Activated CD4-positive, alpha-beta T cell treated with anti-CD3 and anti-CD28 coated beads, Interleukin-2, amount 10 ng/mL, durations not matched to agents 7 days and 5 days (primary cell): ENCODE measurements at places on chromosomes 1 and 21. TPM values are rescaled to one million over a fixed set of nuclear protein-coding genes. Genes with fewer than 3 reads are reported as not detected.

PTAFR gene
- total RNA-seq: 0.20 TPM

DNA sequence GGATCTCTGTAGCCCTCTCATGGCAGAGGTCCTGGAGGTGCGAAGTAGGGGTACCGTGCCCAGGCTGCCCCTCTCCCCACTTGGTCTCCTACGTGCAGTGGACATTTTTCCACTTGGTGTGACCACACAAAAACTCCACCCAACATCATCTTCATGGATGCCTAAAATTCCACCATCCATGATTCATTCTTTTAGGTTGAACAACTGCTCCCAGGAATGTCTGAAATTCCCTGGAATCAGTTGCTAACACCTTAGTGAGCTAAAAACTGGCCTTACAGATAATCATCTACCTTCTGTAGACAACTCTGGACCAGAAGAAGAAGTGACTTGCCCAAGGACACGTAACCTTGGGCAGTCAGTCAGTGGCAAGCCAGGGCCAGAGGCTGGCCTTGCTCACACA is 32.1 kb upstream of the CLIC4 start:
- peaks cover 14% of the 10 kb centered on the region for H3K4me1 ChIP-seq
- no peak for DNase-seq
- no peaks in the 10 kb centered on the region for H3K27me3 ChIP-seq

- DNase-seq: peak; percentile 94
- H3K4me1 ChIP-seq: peaks cover 7% of the 10 kb centered on the region
- H3K27ac ChIP-seq: peak overlapping the region; percentile 97
- peak overlapping the region; percentile 74 for H3K4me3 ChIP-seq
Measured at GRCh38 chr1:1630191-1630964, 1.6 kb upstream of the MMP23B start.

- H3K27me3 ChIP-seq: peaks cover 49% of the 10 kb centered on the region
- no peak overlapping the region for H3K4me3 ChIP-seq
- no peak for DNase-seq
- no peaks in the 10 kb centered on the region for H3K36me3 ChIP-seq
Measured at GRCh38 chr1:13587256-13588030, 3.8 kb downstream of the PDPN start.

- H3K4me1 ChIP-seq: no peaks in the 10 kb centered on the region
- H3K27ac ChIP-seq: no peak overlapping the region
- H3K27me3 ChIP-seq: peaks cover 32% of the 10 kb centered on the region
- no peak for DNase-seq
- no peaks in the 10 kb centered on the region for H3K36me3 ChIP-seq
Measured at GRCh38 chr1:25049190-25049589, 119.1 kb upstream of the RUNX3 start.

DNA sequence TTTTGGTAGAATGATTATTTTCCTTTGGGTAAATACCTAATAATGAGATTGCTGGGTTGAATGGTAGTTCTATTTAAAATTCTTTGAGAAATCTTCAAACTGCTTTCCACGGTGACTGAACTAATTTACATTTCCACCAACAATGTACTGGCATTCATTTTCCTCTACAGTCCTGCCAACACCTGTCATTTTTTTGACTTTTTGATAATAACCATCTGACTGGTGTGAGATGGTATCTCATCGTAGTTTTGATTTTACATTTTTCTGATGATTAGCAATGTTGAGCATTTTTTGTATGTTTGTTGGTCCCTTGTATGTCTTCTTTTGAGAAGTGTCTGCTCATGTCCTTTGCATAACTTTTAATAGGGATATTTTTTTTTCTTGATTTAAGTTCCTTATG is 23.5 kb downstream of the KCNK2 start:
- no peak overlapping the region for H3K27ac ChIP-seq
- no peak for DNase-seq
- H3K36me3 ChIP-seq: no peaks in the 10 kb centered on the region
- no peaks in the 10 kb centered on the region for H3K4me1 ChIP-seq

DNA sequence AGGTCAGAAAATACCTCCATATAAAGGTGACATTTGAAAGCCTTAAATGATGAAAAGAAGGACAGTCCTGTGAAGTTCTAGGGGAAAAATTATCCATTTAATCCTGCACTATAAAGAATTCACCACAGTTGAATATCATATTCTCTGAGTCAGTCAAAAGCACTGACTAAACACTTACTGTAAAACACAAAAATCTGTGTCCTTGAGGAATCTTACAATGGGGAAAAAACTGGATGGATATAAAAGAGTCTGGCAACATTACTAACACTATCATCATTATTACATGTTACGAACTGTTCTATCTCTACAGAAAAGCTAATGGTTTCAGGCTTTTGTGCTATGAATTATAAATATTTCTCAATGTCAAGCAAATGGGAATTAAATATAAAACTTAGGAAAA is 42.4 kb upstream of the HP1BP3 start:
- H3K36me3 ChIP-seq: peaks cover 12% of the 10 kb centered on the region
- no peak for DNase-seq
- H3K4me3 ChIP-seq: no peak overlapping the region
- no peaks in the 10 kb centered on the region for H3K27me3 ChIP-seq
- no peaks in the 10 kb centered on the region for H3K4me1 ChIP-seq
